Activated naive CD8-positive, alpha-beta T cell treated with anti-CD3 and anti-CD28 coated beads, Interleukin-2, amount 50 U/mL, for 24 hours (primary cell): ENCODE measurements at places on chromosomes 6 and 20.

GRCh38 chr6:5751525-5752390 is 255.0 kb downstream of the NRN1 start:
- DNase-seq, result no peak

DNA sequence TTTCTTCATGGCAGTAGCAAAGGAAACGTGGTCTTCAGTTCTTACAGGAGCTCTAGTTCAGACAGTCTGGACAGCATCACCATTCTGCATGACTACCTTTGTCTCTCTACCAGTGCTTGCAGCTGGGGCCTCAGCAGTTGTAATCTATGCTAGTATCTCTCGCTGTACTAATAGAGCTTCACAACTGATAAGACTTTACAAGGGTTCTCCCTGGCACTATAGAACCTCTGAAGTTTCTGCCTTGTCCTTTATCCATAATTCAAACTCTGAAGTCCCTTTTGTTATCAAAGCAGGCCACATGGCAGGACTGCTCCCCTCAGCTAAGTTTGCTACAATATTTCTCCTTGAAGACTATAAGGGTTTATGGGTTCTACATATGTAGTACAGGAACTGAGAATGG is 842.1 kb upstream of the ADGRB3 start:
- DNase-seq, result no peak

- DNase-seq, result no peak
Measured at GRCh38 chr6:89727501-89727900, 89.0 kb upstream of the LYRM2 start.

- DNase-seq, result no peak
Measured at GRCh38 chr20:33521461-33521860, 31.6 kb downstream of the CBFA2T2 start.

- no peak for DNase-seq
Measured at GRCh38 chr6:2222275-2222842, 23.0 kb downstream of the GMDS start.

DNA sequence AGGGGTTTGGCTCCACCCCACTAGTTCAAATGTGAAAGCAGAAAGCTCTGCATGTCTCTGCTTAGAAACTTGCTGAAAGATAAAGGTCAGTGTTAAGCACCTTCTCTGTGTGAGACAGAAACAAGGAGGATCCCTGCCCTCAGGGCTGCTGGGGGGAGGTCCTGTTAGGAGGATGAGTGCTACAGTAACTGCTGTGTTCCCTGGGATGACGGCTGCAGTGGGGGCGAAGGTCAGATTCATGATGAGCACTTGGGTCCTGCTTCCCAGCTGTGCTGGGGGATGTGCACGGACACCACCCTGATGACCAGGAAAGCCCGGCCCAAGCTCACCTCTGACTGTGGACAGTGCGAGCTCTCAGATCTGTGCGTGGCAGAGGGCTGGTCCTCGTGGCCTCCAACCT is 252.6 kb downstream of the DLL1 start:
- no peak for DNase-seq

DNA sequence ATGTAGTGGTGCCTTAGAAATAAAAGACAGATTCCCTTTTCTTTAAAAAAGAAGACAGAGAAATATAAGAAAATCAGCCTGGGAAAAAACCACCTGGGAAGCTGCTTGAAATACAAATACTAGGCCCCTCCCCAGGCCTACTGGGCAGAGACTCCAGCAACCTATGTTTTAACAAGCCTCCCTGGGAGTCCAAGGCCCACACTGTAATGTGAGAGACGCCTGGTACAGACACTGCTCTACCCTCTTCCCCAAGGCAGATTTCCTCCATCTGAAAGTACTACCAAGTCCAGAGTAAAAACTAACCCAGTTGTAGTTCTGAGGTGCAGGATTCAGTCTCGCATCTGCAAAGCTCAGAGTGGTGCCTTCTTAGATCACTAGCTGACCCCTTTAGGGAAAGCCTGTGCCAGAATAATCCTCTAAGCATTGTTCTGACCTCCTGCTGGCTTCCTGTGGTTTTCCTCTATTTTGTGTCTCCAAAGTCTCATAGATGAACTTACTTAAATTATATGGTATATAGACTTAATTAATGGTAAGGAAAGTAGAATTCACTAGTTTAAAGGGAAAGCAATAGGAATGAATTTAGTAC is 270.2 kb upstream of the SLC35B3 start:
- no peak for DNase-seq

DNA sequence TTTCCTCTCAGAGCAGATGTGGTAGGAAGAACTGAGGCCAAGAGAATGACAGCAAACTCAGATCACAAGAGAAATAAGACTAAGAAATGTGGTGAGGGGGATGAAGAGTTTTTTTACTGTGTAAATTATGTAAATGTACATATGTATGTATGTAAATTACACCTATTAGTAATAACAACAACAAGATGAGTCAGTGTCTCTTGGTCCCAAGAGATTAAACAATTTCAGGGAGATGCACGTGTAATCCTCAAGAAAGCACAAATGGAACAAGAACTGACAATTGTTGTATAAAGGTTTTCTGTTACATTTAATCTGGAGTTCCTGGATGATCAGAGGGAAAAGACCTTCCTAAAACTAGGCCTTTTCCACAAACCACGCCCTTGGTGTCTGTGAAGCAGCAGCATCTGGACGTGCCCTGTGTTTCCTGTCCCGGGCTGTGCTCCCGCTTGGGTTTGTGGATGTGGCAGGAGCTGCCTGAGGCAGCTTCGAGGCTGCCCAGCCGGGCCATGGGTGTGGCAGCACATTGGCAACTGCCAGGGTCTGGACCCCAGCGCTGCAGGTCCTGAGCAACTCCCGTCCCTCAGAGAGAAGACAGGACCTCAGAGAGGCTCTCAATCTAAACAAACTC is 994 bp downstream of the CLDN20 start:
- DNase-seq, result no peak
